Activated T-cell treated with anti-CD3 and anti-CD28 coated beads, Interleukin-2, amount 50 U/mL, for 24 hours (primary cell): ENCODE measurements at places on chromosomes 6 and 20.

GRCh38 chr20:61422636-61423425 lies 170.8 kb downstream of the CDH4 start:
- no peak for DNase-seq

DNA sequence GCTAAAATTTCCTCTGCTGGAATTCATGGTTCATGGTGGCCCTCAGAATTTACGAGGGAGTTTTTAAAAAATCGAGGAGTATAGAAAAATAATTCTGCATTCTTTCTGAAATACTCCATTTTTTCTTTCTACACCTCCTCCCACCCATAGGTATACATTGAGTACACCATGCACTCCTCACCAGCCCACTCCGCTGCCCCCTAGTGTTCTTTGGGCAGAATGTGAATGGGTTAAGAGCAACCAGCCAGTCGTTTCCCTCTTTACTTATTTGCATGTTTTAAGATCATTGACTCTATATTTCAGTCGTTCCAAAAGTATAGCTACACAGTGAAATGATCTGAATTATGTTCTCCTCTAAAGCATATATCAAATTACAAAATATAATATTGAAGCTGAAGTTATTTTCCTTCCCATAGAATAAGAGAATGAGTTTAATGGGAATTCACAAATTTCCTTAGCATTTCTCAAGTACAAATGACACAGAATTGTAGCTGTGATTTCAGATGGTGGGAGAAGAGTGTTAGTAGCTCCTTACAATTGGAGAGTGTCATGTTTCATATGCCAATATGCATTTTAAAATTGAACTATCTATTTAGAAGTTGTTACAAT lies 977.7 kb upstream of the SLC35B3 start:
- no peak for DNase-seq

GRCh38 chr20:63329331-63330083 lies 31.6 kb downstream of the CHRNA4 start:
- DNase-seq: no peak

GRCh38 chr20:53813636-53814035 lies 220.0 kb upstream of the ZNF217 start:
- no peak for DNase-seq
